ENCODE measurements at places on chromosomes 5 and 9.

GRCh38 chr5:53890490-53890889 lies 330.1 kb downstream of the NDUFS4 start:
- no peak for DNase-seq

DNA sequence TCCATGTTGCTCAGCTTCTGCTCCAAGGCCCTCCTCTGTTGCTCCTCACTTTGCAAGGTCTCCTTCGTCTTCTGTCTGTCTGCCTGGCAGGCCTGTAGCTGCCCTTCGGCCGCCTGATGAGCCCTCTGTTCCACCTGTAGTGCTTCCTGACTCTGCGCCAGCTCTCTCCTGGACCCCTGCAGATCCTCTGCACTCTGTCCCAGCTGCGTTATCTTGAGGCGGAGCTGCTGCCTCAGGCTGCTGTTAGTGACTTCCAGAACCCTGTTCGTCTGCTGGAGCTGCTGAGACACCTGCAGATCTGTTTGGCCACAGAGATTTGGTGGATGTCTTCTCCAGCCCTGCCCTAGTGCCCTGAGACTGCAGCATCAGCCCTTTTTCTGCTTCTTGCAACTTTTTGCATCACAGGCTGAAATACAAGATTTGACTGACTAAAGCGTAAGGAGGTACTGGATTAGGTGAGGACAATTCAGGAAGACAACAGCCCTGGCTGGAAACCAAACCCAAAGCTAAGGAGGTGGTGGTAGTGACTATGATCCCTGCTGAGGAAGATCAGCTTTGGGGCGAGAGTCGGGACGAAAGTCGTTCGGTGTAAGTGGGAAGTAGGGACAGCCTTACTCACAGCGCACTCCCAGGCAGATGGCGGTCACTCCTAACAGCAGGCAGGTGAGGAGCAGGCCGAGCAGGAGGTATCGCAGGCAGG lies 2.1 kb downstream of the CD72 start:
- no peak for DNase-seq

DNA sequence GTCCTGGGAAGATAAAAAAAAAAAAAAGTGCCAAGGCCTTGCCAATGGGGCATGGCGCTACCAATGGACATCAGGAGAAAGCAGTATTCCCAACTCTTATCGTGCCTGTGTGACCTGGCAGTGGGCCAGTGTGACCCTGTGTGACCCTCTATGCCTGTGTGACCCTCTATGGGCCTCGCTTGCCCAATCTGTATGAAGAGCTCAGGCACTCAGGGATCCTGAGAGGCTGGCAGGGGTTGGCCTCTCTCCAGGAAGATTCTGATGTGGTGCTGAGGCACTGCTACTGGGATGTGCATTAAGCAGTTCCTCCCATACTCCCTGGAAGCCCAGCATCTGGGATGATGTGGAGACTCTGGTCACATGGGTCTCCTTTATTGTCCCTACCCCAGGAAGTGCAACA lies 179.2 kb downstream of the MACROH2A1 start:
- no peak for DNase-seq

- no peak for DNase-seq
These were observed 29.2 kb downstream of the KLF4 start for GRCh38 chr9:107460153-107461023.

DNA sequence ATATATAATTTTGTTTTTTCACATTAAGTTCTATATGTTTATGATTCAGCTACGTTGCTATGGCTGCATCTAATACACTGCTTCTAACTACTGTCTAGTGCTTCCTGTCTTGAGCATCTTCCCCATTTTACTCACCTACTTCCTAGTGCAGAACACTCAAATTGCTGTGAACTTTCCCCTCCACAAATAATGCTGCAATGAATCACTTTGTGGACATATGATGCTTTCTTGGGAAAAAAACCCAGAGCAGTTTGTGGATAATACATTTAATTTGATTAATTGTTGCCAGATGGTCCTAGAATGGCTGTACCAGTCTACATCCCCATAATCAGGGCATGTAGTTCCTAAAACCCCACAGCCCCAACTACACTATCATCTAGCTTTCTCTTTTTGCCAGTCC lies 18.5 kb downstream of the CD180 start:
- DNase-seq, result peak; percentile 47

All from Kasumi-1 (cell line).